Kasumi-1 (cell line): ENCODE measurements at places on chromosomes 1 and 21.

GRCh38 chr1:29124366-29125236 is 898 bp upstream of the TMEM200B start:
- DNase-seq, result no peak

DNA sequence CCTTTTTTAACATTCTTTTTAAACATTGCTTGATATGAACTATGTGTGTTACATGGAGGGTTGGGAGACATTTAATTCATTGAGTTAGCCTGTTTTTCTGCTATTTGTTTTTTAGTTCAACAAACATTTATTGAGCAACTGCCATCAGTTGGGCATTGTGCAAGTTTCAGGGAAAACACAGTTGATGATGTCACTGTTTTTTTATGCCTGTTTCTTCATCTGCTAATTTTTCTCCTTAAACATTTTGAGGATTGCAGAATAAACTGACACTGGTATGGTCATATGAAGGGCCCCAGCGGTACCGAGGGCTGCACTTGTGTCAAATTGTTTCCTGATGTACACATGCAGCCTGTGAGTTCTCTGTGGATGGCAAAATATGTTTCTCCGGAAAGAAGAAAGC is 253.0 kb downstream of the FGGY start:
- DNase-seq, result no peak

DNA sequence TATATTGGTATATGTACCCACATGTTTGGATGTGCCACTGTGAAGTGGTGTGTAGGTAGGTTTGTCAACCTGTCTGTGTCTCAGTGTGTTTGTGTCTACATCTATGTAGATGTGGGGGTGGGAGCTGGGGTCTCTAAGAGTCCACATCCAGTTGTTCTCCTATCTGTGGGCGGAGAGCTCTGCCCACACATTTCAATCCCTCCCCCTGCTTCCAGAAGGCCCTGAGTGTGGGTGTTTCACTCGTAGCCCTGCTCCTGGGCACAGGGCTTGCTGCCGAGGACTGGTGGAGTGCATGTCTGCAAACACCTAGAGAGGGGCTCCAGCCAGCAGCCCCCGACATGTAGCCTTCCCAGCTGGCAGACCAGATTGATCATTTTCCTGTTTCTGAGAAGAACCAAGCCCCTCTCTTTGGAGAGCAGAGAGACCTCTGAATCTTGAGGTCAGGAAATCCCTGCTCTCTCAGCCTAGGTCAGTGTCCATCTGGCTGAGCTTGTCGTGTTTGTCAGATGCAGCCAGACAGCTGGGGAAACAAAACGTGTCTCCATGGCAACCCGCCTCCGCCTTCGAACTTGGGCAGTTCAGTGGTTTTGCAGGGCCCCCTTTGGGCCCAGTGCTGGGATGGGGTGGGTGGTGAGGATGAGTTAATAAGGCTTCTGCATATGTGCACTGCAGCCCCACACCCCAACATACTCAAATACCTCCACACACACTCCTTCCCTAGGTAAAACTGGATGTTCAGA is 31.2 kb upstream of the SYNC start:
- DNase-seq, result no peak

GRCh38 chr1:244980605-244981004 is 116.3 kb upstream of the HNRNPU start:
- no peak for DNase-seq

GRCh38 chr1:188723332-188724020 is 1754.2 kb downstream of the BRINP3 start:
- no peak for DNase-seq

- DNase-seq, result peak; percentile 13
Observed at GRCh38 chr1:93690921-93691789, 9.5 kb upstream of the BCAR3 start.

GRCh38 chr1:39955547-39956539 is 898 bp downstream of the MFSD2A start:
- DNase-seq, result peak; percentile 66

GRCh38 chr21:29697555-29698193 is 242.1 kb downstream of the GRIK1 start:
- peak; percentile 87 for DNase-seq

GRCh38 chr1:89781494-89782126 is 39.2 kb upstream of the LRRC8D start:
- no peak for DNase-seq

GRCh38 chr1:235407419-235407818 is 40.2 kb downstream of the TBCE start:
- DNase-seq, result no peak

DNA sequence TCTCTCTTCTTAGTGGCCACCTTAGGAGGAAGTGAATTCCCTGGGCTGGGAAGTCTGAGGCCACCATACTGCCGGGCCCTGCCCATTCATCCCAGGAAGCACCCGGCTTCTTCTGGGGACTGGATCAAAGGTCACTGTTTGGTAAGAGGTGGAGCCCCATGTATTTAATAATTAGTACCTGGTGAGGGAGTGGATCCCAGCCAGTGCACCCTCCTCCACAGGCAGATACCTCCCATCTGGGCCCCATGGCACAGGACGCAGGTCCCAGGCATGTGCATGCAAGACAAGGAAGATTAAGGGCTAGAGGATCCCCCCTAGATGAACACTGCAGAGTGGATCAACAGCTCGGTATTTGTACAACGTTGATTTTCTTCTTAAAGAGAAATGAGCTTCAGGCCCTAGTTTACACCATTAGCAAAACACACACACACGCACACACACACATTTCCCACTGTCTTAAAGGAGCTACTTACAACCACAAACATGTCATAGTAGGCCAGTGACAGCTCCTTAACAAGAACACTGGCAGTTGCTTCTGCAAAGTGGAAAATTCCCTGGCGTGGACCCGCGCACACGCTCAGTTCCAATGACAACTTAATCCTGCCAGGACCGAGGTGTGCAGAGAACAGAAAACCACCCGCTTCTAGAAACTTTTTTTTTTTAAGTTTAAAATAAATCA is 90.7 kb downstream of the MRPL37 start:
- DNase-seq, result peak; percentile 24

- peak; percentile 28 for DNase-seq
Observed at GRCh38 chr1:41241749-41242341, at the start of gene SCMH1. Gene SCMH1 (minus strand): TSS chr1:41242306. CDS start chr1:41186133, 56,173 bp downstream.

DNA sequence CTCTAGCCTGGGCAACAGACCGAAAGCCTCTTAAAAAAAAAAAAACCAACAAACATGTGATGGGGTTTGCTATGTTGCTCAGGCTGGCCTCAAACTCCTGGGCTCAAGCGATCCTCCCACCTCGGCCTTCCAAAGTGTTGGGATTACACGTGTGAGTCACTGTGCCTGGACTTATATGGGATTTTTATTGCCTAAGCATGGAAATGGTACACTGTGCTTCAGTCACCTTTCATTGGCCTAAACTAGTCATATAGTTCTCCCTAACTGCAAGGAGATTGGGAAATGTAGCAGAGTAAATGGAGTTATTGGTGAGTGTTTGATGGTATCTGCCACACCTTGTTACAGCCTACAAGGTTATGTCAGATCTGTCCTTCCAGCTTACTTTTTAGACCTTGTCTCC is 17.2 kb upstream of the MEF2D start:
- DNase-seq, result no peak

DNA sequence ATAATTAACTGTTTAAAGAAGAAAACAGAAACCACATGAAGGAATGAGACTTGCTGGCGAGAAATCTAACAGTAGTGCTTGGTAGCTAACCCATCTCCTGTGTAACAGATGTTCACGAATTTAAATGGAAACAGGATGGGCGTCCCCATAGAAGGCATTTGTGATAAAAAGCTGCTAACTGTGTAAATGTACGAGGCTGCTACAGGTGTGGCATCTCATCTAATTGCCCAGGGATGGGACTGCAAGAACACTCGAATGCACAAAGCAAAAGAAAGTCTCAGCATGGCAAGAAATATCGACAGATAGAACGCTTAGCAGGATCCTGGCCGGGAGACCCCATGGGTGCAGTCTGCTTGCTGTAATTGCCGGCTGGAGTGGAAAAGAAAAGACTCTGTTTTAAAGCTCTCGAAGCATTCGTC is 112.7 kb downstream of the RUNX1 start:
- DNase-seq, result no peak

DNA sequence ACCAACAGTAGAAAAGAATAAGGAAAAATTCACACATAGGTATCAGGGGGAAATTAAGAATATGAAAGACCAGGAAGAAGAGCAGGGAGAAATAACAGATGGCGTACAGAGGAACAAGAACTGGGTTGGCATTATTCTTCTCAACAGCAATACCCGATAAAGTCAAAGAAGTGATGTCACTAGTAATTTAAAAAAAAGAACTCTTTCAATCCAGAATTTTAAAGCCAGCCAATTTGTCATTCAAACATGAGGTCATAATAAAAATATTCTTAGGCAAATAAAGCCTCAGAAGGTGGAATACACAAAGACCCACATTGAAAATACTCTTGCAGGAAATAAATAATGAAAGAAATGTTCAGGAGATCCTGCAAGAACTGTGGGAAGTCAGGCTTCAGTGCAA is 8.8 kb downstream of the NCMAP start:
- no peak for DNase-seq

DNA sequence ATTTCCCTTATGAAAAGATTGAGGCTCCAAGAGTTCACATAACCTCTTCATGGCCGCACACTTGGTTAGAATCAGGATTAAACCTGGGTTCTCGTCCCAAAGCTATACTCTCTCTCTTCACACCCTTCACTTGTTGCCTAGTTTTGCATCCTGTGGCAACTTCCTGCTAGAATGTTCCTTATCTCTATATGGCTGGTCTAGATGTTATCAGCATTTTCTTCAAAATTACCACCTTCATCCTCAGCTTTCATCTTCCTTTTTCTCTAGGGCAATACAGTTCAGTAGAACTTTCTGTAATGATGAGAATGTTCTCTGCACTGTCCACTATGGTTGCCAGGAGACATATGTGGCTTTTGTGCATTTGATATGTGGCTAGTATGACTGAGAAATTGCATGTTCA is 31.1 kb upstream of the BCAR3 start:
- no peak for DNase-seq

GRCh38 chr1:244050835-244051444 is at the start of gene ZBTB18:
Gene ZBTB18 (plus strand): TSS chr1:244051283. CDS start chr1:244051432, 149 bp downstream.
- no peak for DNase-seq

- no peak for DNase-seq
Observed at GRCh38 chr1:26838474-26839338, 12.2 kb downstream of the ZDHHC18 start.

DNA sequence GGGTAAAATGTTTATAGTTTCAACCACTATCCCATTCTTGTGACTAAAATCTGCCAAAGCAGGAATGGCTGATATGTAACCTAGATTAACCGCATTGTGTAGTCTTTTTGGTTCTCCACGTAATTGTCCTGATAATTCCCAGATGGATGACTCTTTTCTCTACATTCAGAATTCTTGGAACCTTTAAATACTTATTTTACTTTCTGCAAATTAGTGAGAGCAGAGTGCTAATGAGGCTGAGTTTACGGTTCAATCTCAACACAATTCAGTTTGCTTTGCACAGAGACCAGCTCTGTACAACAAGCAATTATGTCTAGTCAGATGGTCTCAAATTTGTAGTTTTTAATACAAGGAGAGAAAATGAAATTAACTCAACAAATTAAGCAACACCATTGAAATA is 9.1 kb downstream of the CRB1 start:
- DNase-seq, result no peak

DNA sequence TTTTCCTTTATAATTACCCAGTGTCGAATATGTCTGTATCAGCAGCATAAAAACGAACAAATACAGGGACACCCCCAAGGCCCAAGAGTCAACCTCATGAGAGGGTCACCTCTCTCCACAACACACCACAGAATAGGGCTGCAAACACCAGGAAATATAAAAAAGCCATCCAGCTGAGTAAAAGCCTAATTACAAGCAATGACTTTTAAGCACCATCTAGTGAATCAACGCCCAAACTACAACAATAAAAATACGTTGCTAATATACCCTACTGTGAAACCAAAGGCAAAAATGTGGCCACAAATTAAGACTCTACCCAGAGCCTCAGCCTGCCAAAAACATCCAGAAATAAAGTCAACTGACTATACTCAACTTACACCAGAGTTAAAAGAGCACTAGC is 817.9 kb upstream of the NEGR1 start:
- DNase-seq, result peak; percentile 36

DNA sequence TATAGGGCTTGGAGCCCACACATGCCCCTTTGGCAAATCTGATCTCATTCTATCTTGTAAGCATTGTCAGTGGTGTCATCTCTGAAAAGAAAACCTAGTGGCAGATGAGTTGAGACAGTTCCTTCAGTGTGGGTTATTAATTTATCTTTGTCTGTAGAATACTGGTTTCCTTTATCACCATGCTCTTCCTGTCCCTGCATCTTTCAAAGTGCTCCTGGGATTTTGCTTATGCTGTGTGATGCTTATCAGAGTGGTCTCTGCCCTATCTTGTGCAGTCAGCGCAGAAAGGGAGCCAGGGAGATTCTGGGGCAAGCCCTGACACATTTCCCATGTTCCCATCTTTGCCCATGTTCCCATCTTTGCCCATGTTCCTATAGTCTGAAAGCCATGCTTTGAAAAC is 402.9 kb downstream of the RWDD3 start:
- no peak for DNase-seq

GRCh38 chr1:73801912-73802429 is 396.0 kb downstream of the LRRIQ3 start:
- DNase-seq, result no peak

DNA sequence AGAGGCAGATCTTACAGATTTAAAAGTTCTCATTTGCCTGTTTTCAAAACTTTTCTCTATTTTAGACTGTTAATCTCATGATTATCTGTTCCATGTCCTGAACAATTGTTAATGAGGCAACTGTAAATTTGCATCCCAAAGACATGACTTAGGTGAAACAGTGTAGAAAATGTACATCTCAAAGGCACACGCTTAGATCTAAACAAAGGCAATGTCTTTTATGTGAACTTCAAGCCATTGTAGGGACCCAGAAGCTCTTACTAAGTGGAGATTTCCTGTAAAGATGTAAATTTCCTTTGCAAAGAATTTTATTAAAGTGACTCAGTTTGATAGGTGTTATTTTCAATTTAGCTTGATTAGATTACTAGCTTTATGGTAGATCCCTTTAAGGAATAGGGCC is 125.2 kb upstream of the F3 start:
- no peak for DNase-seq

DNA sequence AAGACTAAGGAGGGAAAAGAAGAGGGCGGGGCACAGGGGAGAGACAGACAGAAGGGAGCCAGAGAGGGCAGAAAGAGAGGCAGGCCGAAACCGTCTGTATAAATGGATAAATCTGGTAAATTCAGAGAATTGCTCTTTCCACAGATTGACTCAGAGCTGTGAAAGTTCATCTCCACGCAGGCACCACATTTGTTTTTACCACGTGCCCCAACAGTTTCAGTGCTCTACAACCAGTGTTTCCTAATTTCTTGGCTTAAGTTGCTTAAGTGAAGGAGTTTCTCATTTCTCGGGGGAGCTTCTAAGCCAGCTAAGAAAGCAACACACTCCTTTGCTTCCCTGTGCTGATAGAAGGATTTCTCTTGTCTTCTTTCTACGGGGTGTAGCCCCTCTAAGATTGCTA is 87.1 kb downstream of the ENAH start:
- DNase-seq, result no peak

- DNase-seq, result no peak
Observed at GRCh38 chr1:172401477-172401876, 19.0 kb upstream of the C1orf105 start.

GRCh38 chr1:64523413-64524337 is 53.7 kb downstream of the CACHD1 start:
- DNase-seq, result no peak
